ENCODE measurements at places on chromosomes 4 and X.

- no peak for DNase-seq
These were observed 2585.3 kb downstream of the ARAP2 start for GRCh38 chr4:33658971-33659370.

- peak; percentile 27 for DNase-seq
These were observed 106.0 kb upstream of the NKX1-1 start for GRCh38 chr4:1512051-1512737.

GRCh38 chr4:102343964-102344519 is 1.2 kb downstream of the SLC39A8 start:
- DNase-seq, result no peak

DNA sequence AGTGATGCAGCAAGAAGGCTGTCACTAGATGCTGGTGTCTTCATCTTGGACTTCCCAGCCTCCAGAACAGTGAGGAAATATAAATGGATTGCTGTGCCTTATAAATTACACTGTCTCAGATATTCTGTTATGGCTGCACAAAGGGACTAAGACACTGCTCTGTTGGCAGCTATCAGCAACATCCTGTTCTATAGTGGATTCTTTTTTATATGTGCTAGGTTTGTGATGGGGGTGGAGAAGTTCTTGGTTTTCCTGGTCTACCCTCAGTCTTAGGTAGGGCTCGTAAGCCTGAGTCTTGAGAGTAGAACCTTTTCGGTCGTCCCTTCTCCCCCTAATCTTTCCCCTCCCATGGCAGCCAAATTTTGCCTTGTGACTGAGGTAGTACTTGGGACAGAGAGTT is 17.3 kb downstream of the STIM2 start:
- no peak for DNase-seq

DNA sequence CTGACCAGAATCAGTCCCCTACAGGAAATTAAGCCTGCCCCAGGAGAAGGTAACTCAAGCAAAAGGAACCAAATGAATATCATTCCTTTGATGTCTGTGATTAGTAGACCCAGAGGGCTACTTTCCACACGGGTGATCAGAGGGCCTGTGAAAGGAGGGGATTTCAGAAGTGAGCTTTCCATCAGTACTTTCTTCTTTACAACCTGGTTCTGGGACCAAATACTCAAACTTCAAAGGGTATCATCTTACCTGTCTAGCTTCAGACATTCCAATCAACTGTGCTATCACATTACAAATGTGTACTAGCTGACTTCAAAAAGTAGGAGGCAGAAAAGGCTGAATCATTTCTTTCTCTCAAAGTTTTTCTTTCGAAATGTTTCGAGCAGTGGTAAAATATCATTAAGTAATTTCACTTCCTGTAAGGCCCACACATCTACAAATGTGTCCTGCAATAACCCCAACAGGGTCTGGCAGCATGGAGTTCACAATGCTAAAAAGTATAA is 23.9 kb downstream of the ACSL4 start:
- no peak for DNase-seq

GRCh38 chrX:155031657-155032056 is 5.0 kb downstream of the FUNDC2 start:
- DNase-seq, result no peak

DNA sequence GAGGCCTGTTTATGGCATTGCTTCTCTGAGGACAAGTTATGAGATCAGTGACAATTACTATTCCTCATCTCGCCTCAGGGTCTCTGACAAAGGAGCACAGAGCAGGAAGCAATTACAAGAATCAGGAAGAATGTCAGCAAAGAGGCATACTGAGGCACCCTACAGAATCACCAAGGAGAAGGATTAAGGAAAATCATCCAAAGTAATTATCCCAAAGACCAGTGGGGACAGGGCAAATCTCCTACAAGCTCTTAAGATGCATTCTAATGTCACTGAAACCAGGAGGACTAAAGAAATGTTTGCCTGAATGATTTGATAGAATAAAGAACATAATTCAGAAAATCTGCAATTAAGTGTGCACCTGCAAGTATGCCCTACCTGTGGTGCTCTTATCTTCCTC is 206.2 kb downstream of the RCHY1 start:
- DNase-seq, result no peak
